ENCODE measurements at places on chromosomes 12 and 14.

DNA sequence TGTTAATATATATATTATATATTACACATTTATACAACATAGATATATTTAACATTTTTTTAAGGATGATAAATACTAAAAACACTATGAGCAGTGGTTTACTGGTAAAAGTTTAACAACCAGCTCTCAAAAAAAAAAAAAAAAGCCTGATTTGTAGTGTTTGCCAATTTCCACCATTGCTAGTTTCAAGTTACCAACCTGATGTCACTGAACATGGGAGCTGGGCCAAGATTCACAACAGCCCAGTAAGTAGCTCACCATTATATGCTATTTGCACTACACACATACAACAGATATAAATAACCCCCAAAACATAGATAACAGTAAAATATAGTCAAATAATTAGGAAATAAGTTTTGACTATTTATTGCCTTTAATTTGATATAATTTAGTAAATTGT, 28.9 kb upstream of the TMX1 start:
- H3K4me1 ChIP-seq = no peaks in the 10 kb centered on the region
- no peaks in the 10 kb centered on the region for H3K27me3 ChIP-seq
- no peak for DNase-seq
- no peak overlapping the region for H3K27ac ChIP-seq
- no peak overlapping the region for H3K4me3 ChIP-seq

DNA sequence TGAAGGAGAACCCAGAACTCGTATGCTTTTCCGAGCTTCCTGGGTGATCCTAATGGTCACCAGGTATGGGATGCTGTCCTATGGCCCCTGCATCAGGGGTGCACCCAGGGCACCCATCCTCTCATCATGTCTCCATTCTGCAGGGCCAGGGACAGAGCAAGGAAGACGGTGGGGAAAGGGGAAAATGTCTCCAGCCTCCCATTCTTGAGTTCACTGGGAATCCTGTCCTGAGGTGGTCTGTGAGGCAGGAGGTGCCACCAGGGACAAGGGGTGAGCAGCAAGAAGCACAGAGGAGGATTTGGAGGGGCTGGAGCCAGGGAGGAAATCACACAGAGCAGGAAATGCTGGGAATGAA, 14.9 kb upstream of the SLC6A12 start:
- no peak overlapping the region for H3K27ac ChIP-seq
- H3K4me3 ChIP-seq = no peak overlapping the region
- no peaks in the 10 kb centered on the region for H3K36me3 ChIP-seq

DNA sequence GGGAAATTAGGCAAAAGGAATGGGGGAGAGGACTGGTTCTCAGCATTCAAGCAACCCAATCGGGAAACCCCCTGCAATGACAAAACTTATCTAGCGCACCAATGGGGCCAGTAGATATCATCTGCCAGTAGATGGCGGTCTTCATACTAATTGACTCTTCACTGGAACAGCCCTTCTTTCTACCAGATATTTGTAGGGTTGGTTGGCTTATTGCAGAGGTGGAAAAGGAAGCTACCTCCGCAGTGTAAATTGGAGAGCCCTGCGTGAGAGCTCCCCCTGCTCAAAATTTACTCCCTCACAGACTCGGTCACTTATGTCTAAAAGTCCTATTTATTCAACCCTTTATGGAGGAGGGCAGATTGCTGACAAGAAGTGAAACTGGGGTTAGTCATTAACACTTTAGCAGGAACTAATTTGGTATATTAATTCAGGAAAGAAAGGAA, 166.1 kb upstream of the CCND2 start:
- H3K4me1 ChIP-seq = no peaks in the 10 kb centered on the region
- no peak for DNase-seq
- no peaks in the 10 kb centered on the region for H3K36me3 ChIP-seq
- no peaks in the 10 kb centered on the region for H3K27me3 ChIP-seq
- H3K27ac ChIP-seq = no peak overlapping the region

GRCh38 chr12:1848146-1848545, 27.8 kb downstream of the LRTM2 start:
- DNase-seq = no peak
- no peak overlapping the region for H3K4me3 ChIP-seq
- H3K4me1 ChIP-seq = no peaks in the 10 kb centered on the region
- H3K36me3 ChIP-seq = no peaks in the 10 kb centered on the region

DNA sequence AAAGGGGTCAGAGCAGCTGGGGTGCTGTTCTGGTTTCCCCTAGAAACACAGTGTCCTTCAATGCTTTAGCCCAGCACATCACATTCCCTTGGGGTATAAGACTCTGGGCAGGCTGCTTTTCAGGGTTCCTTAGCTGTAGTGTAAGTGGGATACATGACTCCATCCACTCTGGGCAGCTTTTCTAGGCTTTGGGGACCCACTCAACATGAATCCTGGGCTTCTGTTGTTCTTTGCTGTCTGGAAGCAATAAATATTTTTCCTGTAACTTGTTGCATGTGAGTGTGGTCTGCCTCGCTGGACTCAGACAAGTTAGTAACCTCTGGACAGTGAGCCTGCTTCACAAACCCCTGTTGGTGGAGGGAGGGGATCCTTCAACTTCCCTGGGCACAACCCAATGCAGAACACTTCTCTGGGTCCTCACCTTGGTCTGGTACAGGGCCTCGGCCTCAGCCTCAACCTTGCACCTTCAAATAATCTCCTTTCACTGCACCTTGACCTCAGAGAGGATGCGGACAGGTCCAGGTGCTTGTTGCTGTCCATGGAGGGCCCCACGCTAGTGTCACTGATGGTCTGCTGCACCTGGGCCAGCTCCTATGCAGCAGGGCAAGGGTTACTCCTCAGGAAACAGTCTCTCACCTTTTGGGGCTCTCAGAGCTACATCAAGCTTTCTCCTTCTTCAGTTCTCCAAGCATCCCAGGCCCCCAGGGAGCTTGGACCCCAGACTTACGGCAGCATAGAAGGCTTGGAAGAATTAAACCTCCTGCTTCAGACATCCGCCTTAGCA, 13.5 kb upstream of the KRT73 start:
- DNase-seq = no peak
- no peaks in the 10 kb centered on the region for H3K27me3 ChIP-seq
- no peak overlapping the region for H3K4me3 ChIP-seq
- H3K27ac ChIP-seq = no peak overlapping the region
- H3K36me3 ChIP-seq = no peaks in the 10 kb centered on the region

- H3K4me1 ChIP-seq = peaks cover 14% of the 10 kb centered on the region
- no peak overlapping the region for H3K27ac ChIP-seq
- H3K4me3 ChIP-seq = no peak overlapping the region
- no peaks in the 10 kb centered on the region for H3K36me3 ChIP-seq
These were observed 59.7 kb downstream of the RASSF3 start for GRCh38 chr12:64670019-64670418.

- no peak for DNase-seq
- H3K4me1 ChIP-seq = no peaks in the 10 kb centered on the region
- H3K36me3 ChIP-seq = no peaks in the 10 kb centered on the region
- H3K4me3 ChIP-seq = no peak overlapping the region
- no peaks in the 10 kb centered on the region for H3K27me3 ChIP-seq
These were observed 37.1 kb downstream of the TGFB3 start for GRCh38 chr14:75944607-75945241.

GRCh38 chr12:41362510-41362909, 174.4 kb downstream of the PDZRN4 start:
- H3K27me3 ChIP-seq = no peaks in the 10 kb centered on the region
- no peak overlapping the region for H3K27ac ChIP-seq
- no peaks in the 10 kb centered on the region for H3K36me3 ChIP-seq
- DNase-seq = no peak
- H3K4me3 ChIP-seq = no peak overlapping the region

DNA sequence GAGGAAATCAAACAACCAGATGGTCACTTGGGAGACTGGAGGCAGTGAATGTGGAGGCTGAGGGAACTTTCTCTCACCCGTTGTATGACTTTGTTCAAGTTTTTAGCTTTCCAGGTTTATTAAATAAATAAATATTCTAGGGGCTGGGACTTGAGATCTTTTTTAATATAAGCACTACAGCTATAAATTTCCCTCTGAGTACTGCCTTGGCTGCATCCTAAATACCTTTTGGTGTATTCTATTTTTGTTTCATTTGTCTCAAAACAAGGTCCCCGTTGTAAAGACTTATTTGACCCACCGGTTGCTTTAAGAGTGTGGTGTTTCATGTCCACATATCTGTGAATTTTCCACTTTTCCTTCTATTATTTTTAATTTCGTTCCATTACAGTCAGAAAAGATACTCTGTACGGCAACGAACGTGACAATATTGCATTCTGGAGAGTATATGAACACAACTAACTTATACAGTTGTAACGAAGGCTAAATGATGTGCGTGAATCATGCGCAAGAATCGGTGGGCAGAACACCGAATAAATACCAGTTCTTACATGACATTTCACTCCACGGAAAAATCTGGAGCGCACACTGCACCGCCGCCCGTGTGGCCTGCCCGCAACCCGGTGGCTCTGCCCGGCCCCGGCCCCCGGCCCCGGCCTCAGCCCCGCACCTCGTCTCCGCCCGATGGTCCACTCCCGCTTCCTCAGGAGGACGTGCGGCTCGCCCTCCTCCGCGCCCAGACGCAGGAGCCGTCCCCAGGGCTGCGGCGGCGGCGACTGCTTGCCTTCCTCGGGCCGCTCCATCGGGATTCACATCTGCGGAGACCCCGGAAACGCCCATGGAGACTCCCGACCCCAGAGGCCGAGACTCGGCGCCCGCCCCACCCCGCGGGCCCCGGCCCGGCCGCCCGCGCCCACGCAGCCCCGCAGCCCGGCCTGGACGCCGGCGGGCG, 602 bp downstream of the CHFR start:
- H3K4me1 ChIP-seq = no peaks in the 10 kb centered on the region
- no peaks in the 10 kb centered on the region for H3K27me3 ChIP-seq
- peak overlapping the region; percentile 90 for H3K27ac ChIP-seq
- H3K36me3 ChIP-seq = peaks cover 37% of the 10 kb centered on the region

DNA sequence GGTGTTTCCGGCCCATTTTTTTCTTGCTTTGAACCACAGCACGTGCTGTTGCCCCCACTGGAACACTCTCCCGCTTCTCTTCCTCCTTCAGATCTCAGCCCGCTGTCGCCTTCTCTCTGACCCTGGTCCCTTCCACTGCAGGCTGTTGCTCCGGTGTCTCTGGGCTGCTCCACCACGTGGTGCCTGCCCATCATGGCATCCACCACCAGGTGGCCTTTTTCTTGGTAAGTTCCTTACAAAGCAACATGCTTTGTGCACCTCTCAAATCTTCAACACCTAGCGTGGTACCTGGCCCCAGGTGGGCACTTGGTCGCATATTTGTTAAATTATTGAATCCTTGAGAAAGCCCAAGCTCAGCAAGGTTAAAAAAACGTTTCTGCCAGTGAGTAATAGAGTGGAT, 19.1 kb downstream of the TUNAR start:
- no peaks in the 10 kb centered on the region for H3K4me1 ChIP-seq
- no peak for DNase-seq
- no peak overlapping the region for H3K27ac ChIP-seq
- H3K36me3 ChIP-seq = no peaks in the 10 kb centered on the region

GRCh38 chr14:103941462-103941861, 867 bp downstream of the RD3L start:
- no peak overlapping the region for H3K27ac ChIP-seq
- H3K4me1 ChIP-seq = no peaks in the 10 kb centered on the region
- no peaks in the 10 kb centered on the region for H3K27me3 ChIP-seq
- H3K36me3 ChIP-seq = no peaks in the 10 kb centered on the region
- no peak overlapping the region for H3K4me3 ChIP-seq

All from esophagus squamous epithelium (tissue), 5 donors.